ENCODE measurements at places on chromosomes 12 and 14. TPM values are rescaled to one million over a fixed set of nuclear protein-coding genes. Genes with fewer than 3 reads are reported as not detected.
A peak's percentile ranks its signal among the peaks of the same experiment; 100 is the strongest.

C1QL4 gene
- total RNA-seq = not detected

SOX5 gene
- total RNA-seq = 38.4 TPM

CLEC4A gene
- not detected for total RNA-seq

DNA sequence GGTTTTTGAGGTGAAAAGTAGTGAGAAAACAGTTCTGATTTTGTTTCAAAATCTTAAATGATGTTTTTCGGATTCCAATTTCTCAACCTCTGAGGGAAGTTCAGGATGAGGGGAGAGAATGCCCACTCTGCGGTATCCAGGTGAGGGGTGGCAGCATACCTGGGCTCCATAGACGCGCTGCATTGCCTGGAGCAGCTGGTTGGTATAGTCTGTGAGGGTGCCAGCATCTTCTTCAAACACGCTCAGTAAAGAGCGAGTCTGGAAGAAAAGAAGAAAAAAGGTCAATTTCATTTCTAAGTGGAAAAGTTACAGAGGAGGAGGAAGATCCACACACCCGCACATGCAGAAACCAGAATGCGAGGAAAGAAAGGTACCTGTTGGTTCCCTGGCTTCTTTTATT lies 7.0 kb downstream of the APPL2 start:
- peak overlapping the region; percentile 55 for H3K27ac ChIP-seq
- no peak overlapping the region for H3K4me3 ChIP-seq
- H3K4me1 ChIP-seq = peaks cover 36% of the 10 kb centered on the region
- no peaks in the 10 kb centered on the region for H3K27me3 ChIP-seq
- peaks cover 5% of the 10 kb centered on the region for H3K36me3 ChIP-seq

DNA sequence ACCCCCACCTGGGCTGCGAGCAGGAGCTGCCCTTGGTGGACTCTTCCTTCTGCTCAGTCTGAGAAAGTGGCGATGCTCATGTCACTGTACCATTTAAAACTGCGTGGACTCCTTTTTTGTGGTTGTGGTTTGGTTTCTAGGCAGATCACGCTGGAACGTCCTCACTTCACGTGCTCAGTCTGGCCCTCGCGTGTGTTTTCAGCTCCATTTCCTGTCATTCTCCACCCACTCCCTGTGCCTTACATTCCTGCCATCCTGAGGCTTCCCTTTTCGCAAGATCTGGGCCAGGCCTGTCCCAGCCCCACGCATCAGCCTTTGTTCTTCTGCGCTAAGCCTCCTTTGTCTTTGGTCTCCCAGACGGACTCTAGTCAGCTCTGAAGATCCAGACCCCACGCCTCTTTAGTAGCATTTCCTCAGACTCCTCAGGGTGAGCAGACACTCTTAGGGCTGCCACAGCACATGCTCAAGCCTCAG lies 105.4 kb downstream of the FBXL14 start:
- no peak overlapping the region for H3K27ac ChIP-seq
- no peaks in the 10 kb centered on the region for H3K27me3 ChIP-seq
- H3K4me1 ChIP-seq = no peaks in the 10 kb centered on the region
- H3K4me3 ChIP-seq = no peak overlapping the region
- peaks cover 44% of the 10 kb centered on the region for H3K36me3 ChIP-seq
- no peak for DNase-seq

GRCh38 chr14:21526672-21527317 lies 649 bp upstream of the SALL2 start:
- H3K27ac ChIP-seq = peak overlapping the region; percentile 75
- no peaks in the 10 kb centered on the region for H3K36me3 ChIP-seq
- DNase-seq = peak; percentile 47
- H3K4me3 ChIP-seq = peak overlapping the region; percentile 87
- H3K27me3 ChIP-seq = no peaks in the 10 kb centered on the region
